ENCODE measurements at places on chromosomes 2 and 18.

GRCh38 chr18:58788470-58788869, 76.2 kb upstream of the ZNF532 start:
- DNase-seq, result no peak

DNA sequence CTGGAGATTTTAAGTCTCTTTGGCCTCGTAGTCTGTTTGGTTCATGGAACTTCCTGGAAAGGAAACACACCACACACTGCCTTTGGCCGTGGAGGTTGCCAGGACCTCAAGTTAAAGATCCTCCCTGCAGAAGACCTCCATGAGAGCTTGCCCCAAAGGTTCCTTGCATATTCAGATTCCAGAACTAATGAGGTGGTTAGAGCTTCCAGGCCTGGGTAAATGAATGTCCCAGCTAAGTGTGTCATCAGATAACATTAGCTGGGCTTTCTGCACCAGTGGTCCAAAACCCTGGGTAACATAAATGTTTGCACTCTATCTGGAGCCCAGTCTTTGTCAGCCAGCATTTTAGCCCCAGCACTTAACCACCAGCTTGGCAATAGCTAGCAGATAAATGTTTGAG, 122.1 kb upstream of the EML6 start:
- DNase-seq, result no peak

DNA sequence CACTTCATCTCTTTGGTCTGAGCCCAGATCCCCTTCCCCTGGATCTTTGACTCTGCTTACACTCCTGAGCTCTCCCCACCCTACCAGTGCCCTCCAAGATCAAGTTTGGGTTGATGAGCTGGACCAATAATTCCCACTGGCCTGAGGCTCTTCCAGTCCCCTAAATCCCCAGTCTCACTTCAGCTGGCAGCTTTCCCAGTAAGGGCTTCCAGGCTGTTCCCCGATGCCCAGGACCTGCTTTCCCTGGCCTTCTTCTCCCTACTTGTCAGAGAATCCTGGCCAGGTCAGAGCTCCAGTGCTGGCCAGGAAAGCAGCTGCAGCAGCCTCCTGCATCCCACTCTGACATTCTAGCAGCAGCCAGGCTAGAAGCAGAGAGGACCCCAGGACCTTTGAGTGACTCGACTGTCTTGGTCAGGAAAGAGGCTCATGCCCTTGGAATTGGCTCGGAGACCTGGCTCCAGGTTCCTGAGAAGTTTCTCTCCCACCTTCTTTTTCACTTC, 3.5 kb downstream of the WNT6 start:
- no peak for DNase-seq

DNA sequence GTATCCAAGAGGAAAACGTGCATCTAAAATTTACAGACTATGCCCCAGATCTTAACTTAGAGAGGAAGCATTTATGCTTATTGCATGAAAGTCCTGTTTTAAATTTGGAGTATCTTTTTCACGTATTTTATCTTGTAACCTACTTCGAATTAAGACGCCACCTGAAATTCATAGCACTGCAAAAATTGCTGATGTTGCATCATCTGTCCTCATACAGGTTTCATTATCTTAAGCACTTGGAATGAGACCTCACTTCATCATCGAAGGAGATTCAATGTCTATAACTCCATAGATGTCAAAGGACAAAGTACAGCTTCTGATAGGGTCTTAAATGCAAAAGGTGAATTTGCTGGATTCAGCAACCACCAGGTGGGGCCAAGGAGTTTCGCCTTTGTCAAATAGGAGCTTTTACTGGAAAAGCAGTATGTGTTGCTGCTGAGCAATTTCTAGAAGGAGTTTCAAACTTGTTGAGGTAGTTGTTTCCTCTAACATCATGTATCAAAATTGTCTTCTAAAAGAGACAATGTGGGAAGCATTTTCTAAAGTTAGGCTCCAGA, 106.4 kb upstream of the CCDC85A start:
- no peak for DNase-seq

DNA sequence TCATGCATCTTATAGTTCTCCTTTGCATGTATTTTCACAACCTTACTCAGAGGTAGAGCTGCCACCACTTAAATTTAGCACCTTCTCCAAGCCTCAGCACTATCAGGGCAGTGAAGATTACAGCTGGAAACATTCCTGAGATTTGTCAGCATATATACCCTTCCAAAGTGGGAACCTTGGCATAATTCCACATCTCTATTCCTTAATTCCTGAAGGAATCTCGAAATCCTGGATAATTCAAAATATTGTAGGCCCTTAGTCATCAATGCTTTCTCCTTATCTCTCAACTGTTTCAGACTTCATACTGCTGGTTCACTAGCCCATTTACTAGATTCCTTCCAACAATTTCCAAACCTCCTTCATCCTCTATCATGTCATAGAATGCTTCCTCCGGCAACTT, 87.4 kb downstream of the ITSN2 start:
- no peak for DNase-seq

DNA sequence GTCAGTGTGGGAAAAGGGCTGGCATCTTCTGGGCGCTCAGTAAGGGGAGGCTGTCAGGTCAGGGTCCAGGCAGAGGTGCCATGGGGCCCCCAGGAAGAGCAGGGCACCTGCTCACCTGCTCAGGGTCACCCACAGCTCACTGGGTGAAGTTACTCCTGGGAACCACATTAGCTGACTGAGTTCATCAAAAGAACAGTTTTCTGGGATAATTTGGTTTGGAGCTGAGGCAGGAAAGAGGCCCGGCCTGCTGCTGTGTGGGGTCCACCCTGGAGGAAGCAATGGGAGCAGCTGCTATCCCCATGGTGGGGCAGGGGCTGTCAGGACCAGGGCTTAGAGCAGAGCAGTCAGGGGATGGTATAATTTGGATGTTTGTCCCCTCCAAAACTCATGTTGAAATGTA, 97.2 kb upstream of the GPC1 start:
- DNase-seq, result no peak

GRCh38 chr2:241966647-241967466, 97.3 kb downstream of the RTP5 start:
- DNase-seq, result no peak

DNA sequence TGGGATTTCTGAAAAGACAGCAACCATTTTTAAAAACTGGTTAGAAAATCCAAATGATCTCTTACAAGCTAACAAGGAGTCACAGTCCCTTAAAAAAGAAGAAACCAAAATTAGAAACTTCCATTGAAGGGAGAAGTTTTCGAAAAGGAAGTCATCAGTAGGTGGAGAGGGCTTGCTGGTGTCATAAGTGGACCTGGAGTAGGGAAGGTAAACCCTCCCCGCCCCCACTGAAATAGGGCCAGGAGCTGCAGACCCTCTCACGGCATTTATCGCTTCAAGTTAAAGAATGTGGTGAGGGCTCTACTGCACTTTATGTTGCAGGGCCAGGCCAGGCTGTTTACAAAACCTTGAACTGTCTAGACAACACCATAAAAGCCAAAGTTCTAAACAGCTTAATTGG, 2.9 kb downstream of the HOXD11 start:
- no peak for DNase-seq
